ENCODE measurements at places on chromosomes 2 and 18. TPM values are rescaled to one million over a fixed set of nuclear protein-coding genes. Genes with fewer than 3 reads are reported as not detected.

DNA sequence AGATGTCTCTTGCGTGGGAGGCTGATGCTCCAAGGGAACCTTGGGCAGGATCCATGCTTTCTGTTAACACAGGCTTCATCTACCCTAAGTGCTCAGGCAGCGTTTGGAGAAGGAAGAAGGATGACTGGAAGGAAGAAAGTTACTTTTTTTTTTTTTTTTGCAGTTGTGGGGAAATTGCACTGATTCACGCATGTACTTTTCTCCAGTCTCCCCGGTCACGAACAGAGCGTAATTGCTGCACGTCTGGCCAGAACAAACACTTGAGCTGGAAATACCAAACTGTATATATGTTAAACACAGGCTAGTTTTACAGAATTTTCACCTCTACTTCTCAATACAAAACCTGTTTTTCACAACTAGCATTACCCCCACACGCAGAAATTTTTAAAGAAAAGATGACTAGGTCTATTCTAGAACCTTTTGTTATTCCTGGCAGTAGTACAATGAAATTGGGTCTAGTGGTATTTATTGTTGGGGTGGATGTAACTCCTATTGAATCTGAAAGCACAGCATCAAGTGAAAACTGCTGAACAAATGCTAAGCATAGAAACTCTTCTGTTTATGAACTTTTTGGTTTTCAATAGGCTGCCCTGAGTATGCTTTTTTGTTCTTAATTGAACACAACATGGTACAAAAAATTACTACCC, 9.3 kb upstream of the SCYGR5 start:
- no peak overlapping the region for H3K4me3 ChIP-seq
- no peaks in the 10 kb centered on the region for H3K4me1 ChIP-seq
- no peaks in the 10 kb centered on the region for H3K36me3 ChIP-seq

DNA sequence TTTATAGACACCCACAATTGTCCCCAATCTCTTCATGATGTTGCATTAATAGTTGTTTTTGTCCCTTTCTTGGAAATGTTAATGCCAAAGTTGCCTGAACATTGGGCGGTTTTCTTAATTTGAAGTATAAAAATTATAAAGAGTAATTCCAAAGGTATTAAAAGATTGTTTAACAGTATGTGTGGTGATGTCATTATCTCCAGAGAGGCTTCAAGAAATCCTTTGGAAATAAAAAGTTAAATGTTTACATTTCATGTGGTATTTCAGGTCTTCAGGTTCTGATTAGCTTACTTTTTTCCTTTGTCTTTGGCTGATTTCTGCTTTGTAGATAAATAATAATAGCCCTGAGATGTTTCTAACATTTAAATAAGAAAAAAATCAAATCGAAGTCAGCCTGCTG, 29.3 kb upstream of the NOSTRIN start:
- H3K27ac ChIP-seq, result no peak overlapping the region
- H3K4me3 ChIP-seq, result no peak overlapping the region
- H3K36me3 ChIP-seq, result no peaks in the 10 kb centered on the region
- no peaks in the 10 kb centered on the region for H3K27me3 ChIP-seq
- no peaks in the 10 kb centered on the region for H3K4me1 ChIP-seq

GRCh38 chr2:28333606-28334526, 58.8 kb upstream of the FOSL2 start:
- no peak overlapping the region for H3K4me3 ChIP-seq
- DNase-seq, result no peak
- no peaks in the 10 kb centered on the region for H3K27me3 ChIP-seq
- H3K27ac ChIP-seq, result no peak overlapping the region
- H3K36me3 ChIP-seq, result no peaks in the 10 kb centered on the region
- H3K4me1 ChIP-seq, result peaks cover 19% of the 10 kb centered on the region

GRCh38 chr2:10297191-10297830, 5.4 kb upstream of the HPCAL1 start:
- peak overlapping the region; percentile 53 for H3K27ac ChIP-seq
- H3K4me3 ChIP-seq, result no peak overlapping the region
- no peak for DNase-seq
- no peaks in the 10 kb centered on the region for H3K4me1 ChIP-seq

DNA sequence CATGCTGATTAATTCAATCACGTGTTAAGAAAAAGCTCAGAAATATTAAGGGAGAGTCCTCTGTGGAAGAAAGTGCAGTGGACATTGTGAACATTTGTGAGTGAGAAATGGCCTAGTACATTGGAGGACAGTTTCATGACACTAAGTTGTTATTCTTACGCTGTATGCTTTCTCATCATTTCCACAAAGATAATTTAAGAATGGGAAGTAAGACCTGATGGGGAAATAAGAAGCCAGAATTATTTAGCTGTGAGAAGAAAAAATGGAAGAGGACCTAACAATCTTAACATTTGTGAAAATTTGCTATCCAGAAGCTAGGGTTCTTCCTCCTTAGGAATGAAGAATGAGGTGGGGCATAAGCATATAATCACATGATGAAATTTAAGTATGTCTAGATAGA, 15.2 kb upstream of the RAPH1 start:
- DNase-seq, result no peak
- H3K27me3 ChIP-seq, result no peaks in the 10 kb centered on the region
- H3K27ac ChIP-seq, result no peak overlapping the region

DNA sequence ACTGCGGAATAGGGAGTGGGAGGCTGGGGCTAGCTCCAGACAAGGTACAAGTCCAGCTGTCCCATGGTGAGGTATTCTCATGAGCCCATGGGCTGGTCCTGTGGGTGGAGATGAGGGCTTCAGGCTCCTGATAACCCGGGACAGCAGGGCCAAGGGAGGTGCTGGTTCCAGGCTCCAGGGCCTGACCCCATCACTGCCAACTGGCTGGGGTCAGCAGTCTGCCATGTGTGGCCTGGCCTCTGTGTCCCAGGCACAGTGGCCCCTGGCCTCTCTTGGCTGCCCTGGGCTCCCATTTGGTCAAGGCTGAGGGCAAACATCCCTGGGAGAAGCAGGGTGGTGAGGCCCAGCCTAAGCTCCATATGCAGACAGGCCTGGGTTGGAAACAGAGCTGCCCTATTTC, 966 bp upstream of the OXER1 start:
- H3K36me3 ChIP-seq, result peaks cover 8% of the 10 kb centered on the region
- no peak overlapping the region for H3K27ac ChIP-seq
- no peak for DNase-seq
- H3K27me3 ChIP-seq, result no peaks in the 10 kb centered on the region
- no peak overlapping the region for H3K4me3 ChIP-seq

DNA sequence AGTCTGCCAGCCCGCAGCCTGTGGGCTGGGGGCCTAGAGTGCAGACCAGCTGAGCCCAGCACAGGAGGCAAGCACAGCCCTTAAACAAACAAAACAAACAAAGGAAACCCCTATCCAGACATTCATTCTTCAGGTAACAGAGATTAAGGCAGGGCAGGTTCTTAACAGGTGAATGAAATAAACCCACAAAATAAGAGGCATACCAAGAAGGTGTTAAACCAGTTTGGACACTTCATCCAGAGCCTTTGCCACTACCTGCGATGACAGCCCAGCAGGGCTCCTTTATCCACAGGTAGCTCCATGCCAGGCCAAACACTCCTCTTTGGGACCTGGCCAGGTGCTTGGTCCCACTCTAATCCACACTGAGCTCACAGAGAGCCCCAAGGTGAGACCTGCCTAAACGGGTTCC, 209.7 kb upstream of the SIX2 start:
- H3K27me3 ChIP-seq, result no peaks in the 10 kb centered on the region
- H3K27ac ChIP-seq, result no peak overlapping the region
- no peak overlapping the region for H3K4me3 ChIP-seq
- no peak for DNase-seq
- no peaks in the 10 kb centered on the region for H3K36me3 ChIP-seq

- DNase-seq, result no peak
- no peaks in the 10 kb centered on the region for H3K36me3 ChIP-seq
- no peak overlapping the region for H3K4me3 ChIP-seq
- H3K27me3 ChIP-seq, result peaks cover 4% of the 10 kb centered on the region
Measured at GRCh38 chr18:37525262-37525585, 40.4 kb downstream of the CELF4 start.

- no peak for DNase-seq
- no peaks in the 10 kb centered on the region for H3K27me3 ChIP-seq
- peaks cover 5% of the 10 kb centered on the region for H3K4me1 ChIP-seq
- H3K36me3 ChIP-seq, result no peaks in the 10 kb centered on the region
Measured at GRCh38 chr2:23135481-23136100, 249.4 kb upstream of the KLHL29 start.

DNA sequence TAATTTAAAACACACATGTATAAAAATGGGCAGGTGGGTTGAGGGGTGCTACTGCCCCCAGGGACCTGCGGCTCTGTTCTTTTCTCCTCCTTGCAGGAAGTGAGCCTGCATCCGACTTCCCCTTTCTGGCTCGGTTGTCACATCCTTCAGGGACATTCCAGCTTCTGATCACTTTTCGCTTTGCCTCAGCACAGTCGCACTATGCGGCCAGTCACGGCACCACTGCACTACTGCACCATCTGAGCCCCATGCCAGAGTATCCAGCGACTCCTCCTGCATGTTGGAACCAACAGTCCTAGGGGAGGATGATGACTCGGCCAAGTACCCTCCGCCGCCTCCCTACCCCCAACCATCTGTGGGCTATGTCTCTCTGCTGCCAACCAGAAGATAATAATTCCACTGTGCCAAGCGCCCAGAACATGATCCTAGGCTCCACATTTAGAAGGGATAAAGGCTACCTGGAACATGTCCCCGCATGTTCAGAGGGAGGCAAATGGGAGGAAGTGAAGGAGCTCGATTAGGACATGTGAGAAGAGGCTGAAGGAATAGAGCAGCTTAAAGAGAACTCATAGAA, 17.6 kb downstream of the CDC42EP3 start:
- peaks cover 52% of the 10 kb centered on the region for H3K4me1 ChIP-seq
- DNase-seq, result no peak
- H3K27ac ChIP-seq, result peak overlapping the region; percentile 82
- H3K27me3 ChIP-seq, result no peaks in the 10 kb centered on the region
- no peaks in the 10 kb centered on the region for H3K36me3 ChIP-seq

SH3BP4 gene
- 11.0 TPM for total RNA-seq

CLEC4F gene
- total RNA-seq, result not detected

PLGLB2 gene
- total RNA-seq, result 1.0 TPM

PDE1A gene
- total RNA-seq, result 2.4 TPM

COL6A3 gene
- total RNA-seq, result 138 TPM

All from esophagus squamous epithelium (tissue), 5 donors.